ENCODE measurements at places on chromosomes 2 and 18.

- DNase-seq = no peak
Measured at GRCh38 chr2:212357606-212358005, 181.0 kb downstream of the ERBB4 start.

- DNase-seq = peak; percentile 82
Measured at GRCh38 chr2:55014962-55015939, 35.0 kb downstream of the RTN4 start.

DNA sequence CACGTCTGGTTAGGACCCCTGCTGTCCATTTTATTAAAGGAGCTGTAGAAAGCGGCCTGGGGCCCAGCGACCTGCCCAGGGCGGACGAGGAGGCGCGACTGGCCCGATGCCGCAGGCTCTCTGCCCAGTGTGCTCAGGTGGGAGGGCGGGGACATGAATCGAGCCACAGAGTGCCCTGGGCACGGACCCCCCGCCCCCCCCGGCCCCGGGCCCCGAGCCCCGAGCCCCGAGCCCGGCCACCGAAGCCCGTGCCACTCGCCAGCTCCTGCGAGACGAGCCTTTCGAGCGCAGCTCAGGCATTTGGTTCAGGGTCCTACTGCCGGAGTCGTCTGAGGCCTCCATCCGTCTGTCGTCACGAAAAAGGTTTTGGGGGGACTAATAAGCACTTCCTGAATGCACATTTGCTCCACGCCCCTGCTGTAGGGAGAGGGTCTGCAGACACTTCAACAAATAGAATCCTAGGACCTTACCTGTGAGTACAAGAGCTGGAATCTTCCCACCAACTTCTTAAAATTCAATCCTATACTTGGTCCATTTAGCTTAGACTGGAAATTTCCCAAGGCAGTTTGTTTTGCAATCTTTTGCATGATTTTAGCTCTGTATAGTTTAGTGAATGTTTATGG is 602 bp upstream of the ADAM17 start:
- DNase-seq = no peak

DNA sequence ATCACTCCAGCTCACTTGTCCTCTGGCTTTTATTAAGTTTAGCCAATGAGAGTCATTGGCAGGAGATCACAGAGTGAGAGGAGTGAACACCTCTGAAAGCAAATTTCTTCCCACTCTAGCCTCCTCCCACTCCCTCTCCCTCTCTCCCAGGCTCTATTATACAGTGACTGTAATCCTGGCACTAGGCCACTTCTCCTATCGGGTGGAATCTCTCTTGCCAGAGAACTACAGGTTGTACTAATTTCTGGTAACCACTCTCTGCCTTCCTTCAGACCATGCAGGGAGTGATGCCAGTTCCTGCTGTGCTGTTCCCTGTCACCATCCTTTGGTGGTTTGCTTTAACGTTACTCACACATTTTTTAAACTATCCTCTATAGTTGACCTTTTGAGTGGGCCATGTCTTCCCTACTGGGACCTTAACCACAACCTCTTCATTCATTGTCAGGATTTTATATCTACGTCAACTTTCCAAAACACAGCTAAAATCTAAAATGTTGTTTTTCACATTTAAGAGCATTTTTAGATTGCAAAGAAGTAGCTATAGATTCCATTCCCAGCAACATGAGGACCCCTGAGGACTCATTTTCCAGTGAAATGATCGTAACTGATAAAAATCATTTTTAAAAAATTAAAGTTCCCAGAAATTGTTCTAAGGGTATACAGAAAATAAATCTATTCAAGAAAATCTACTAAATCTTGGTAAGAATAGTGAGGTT is 217.1 kb downstream of the MREG start:
- peak; percentile 87 for DNase-seq

GRCh38 chr2:199955007-199955338 is 318 bp downstream of the TYW5 start:
- DNase-seq = no peak

DNA sequence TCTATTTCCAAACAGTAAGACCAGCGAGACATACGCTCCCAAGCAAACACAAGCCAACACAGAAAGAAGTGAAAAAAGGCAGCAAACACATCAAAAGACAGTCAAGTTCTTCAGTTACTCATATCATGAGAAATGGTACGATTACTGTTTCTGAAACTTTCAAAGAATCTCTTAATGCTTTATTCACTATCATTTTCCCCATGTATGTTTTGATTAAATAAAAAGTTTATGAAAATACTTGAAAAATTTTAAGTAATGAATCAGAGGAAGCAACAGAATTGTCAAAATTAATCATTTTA is 114.9 kb downstream of the HDAC4 start:
- DNase-seq = no peak

GRCh38 chr2:230742781-230743180 is 30.1 kb downstream of the CAB39 start:
- no peak for DNase-seq

- DNase-seq = no peak
Measured at GRCh38 chr2:121085801-121086200, 199.2 kb downstream of the TFCP2L1 start.

GRCh38 chr2:39326644-39327043 is 82.9 kb upstream of the CDKL4 start:
- DNase-seq = no peak

DNA sequence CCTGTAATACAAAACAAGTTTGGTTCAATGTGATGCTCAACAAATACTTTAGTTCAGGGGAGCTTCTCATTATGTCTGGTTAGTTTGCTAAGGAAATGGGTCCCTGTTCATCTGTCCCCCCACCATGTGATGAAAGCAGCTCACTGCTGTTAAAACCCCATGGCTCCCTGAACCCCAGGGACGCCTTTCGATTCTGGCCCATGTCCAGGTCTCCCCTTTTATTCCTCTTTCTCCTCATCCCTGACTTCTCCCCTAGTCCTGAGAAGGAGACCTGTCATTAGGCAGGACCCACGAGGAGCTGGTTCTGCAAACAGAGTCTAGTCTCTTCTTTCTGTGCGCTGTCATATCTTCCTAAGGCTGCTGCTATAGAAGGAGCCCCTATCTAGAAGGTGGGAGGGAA is 213.3 kb upstream of the OSR1 start:
- DNase-seq = no peak

DNA sequence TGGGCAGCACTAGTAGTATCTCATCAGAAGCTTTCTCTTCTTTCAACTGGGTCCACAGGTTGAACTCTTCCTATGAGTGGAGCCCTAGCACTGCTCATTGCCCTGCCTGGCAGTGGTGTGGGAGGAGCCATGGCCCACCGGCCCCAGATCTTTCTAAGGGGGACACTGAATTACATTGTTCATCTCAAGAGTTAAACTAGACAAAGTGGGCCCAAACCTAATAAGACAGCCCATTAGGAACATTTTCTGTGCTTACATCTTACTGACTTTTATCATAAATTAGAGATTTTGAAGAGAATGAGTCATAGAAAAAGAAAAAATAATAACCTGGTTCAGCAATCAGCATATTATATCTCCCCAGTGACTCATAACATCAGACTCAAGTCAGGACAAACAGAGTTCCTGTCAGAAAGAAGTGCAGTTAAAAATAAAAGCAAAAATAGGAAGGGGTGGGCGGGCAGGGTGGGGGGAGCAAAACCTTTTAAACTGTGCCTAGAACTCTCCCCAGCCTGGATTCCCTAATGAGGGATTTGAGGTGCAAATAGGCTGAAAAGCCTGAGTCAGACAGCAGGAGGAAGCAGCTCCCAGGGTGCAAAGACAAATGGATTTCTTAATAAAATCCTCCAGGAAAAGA is 161.6 kb upstream of the TRIB2 start:
- DNase-seq = peak; percentile 78

DNA sequence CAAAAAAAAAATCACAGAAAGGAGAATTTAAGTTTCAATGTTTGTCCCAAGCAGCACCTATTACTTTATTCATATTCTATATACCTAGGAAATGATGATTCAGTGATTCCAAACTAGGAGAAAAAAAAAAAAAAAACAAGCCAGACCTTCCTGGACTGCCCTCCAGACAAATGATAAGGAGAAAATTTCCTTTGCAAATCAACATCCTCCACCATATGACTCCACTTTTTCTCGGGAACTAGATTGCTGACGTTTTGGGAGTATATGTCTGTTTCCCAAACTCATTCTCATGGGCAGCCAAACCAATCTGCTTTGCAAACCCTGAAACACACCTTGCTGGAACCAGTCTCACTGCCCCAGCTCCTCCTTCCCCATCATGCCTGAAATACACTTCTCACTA is 16.8 kb downstream of the AP1S3 start:
- DNase-seq = no peak

- DNase-seq = no peak
Measured at GRCh38 chr2:2846332-2847208, 515.5 kb upstream of the MYT1L start.

GRCh38 chr2:115122701-115123100 is 680.3 kb downstream of the DPP10 start:
- DNase-seq = no peak

DNA sequence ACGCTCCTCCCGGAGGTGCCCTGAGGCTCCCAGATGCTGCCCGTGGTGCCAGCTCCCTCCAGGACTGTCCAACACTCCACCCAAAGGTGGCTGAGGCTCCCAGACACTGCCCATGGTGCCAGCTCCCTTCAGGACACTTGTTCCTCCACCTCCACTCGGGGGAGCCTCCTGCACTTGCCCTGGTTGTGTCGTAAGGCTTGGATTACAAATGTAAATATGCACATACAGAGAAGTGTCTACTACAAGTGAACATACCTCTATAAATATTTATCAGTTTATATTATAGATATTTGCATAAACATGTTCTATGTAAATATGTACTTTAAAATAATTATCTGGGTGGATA is 143.3 kb downstream of the PXDN start:
- DNase-seq = no peak

GRCh38 chr2:233032551-233033320 is at the start of gene NEU2:
TSS of gene NEU2 (plus strand) at chr2:233032672. CDS start at chr2:233032672, 0 bp downstream.
- DNase-seq = peak; percentile 30

DNA sequence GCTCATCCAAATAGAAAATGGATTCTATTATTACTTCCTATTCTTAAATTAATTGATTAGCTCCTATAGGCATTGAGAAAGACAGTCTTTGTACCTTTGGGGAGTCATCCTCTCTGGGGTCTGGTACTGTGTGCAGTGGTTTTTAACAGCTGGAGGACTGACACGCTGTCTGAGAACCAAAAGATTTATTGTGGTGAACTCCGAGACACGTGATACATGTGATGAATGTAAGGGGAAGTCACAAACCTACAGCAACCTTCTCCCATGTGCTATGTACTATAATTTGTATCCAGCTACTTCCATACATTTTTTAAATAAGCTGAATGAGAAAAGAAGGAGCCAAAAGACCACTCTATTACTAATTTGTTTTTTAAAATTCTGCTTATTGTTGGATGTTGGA is 133.7 kb downstream of the GALNT3 start:
- no peak for DNase-seq

- DNase-seq = peak; percentile 74
Measured at GRCh38 chr18:58208207-58208932, 164.3 kb downstream of the NEDD4L start.

GRCh38 chr2:168118733-168119514 is 128.5 kb downstream of the STK39 start:
- peak; percentile 75 for DNase-seq

DNA sequence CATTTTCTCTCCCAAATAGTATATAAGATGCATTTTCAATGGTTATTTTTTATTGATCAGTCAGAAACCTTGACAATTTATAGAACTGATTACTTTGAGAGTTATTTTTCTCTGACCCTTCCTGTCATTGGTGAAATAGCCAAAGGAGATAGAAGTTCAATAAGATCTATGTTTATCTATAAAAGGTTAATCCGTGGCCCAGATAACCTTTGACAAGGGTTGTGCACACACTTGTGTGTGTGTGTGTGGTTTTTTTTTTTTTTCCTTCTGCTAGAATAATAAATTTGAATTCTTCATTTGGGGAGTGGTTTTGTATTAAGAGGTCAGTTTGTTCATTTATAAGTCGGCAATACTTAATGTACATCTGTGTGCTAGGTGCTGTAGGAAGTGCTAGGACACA is 160.0 kb downstream of the MGAT5 start:
- no peak for DNase-seq

DNA sequence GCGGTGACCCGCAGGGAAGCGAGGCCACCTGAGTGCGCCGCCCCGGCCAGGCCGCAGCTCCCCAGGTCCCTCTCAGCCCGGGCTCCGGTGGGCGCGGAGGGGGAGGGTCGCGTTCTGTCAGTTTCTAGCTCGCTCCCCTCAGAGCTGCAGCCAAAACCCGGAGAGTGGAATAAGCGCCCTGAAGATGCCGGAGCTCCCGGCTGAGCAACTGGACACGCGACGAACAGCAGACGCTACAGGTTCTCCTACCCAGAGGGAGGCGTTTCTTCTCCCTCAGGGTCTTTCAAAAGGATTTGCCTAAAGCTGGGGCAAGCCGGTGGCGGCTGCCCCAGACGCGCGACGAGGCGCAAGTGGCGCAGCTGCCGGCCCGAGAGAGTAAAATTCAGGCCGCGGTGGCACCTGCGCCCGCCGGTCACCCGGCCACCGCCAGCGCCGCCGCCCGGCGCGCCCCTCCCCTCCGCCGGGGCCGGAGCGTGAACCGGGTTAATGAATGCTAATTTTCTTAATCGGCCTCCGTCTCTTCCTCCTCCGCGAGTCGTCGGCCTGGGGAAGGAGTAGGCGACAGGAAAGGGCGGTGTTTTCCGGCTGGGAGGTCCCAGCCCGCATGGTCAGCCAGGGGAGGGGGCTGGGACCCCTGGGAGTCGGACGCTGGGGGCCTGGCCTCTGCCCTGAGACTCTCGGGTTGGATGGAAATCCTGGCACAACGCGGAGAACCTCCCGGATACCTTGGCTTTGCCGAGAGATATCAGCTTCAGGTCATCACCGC is 845 bp upstream of the CDC42EP3 start:
- DNase-seq = peak; percentile 87

- DNase-seq = peak; percentile 57
Measured at GRCh38 chr2:219658196-219658846, 30.9 kb downstream of the SLC4A3 start.

- DNase-seq = peak; percentile 77
Measured at GRCh38 chr2:217086038-217086522, 226.2 kb upstream of the TNP1 start.

DNA sequence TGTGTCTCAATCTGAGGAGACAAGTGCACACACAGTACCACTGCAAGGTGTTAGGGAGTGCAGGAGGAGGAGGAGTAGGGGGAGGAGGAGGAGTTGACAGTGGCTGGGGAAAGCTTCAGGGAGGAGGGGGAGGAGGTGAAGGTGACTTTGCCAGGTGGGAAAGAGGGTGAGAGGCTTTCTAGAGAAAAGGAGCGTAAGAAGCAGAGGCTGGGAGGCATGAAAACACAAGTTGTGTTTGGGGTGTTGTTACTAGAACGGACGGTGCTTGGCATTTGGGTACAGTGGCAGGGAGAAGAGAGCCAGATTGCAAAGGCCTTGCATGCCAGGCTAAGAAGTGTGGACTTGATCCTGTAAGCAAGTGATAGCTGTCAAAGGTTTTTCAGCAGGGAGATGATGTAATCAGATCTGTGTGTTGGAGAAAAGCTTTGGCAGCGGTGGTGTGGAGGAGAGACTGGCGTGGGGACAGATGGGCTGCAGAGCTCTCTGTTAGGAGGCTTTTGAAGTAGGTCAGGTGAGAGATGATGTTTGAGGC is 16.2 kb downstream of the TANC1 start:
- DNase-seq = no peak

Measured in EH (cell line).